IMR-90 (cell line): ENCODE measurements at places on chromosomes 16 and 17. TPM values are rescaled to one million over a fixed set of nuclear protein-coding genes. Genes with fewer than 3 reads are reported as not detected.
A peak's percentile ranks its signal among the peaks of the same experiment; 100 is the strongest.

RASD1 gene
- 0.54 and 1.1 TPM in 2 replicates for total RNA-seq

GRCh38 chr16:2426941-2427361 is 2.3 kb upstream of the CCNF start:
- H3K27ac ChIP-seq, result no peak overlapping the region
- H3K36me3 ChIP-seq, result no peaks in the 10 kb centered on the region
- H3K4me3 ChIP-seq, result no peak overlapping the region
- no peak for DNase-seq

DNA sequence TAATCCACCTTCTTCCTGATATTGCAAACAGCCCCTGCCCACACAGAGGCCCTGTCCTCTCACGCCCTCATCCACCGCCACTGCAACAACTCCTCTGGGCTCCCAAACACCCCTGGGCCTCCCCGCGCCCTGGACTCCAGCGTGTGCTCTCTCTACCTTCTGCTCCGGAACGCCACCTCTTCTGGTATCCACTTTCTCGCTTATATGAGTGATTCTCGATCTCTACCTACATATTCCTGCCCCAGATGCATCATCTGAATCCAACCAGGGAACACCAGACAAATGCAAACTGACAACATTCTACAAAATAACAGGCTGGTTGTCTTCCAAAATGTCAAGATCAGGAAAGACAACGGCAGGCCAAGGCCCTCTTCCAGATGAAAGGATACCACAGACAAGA is 19.0 kb downstream of the CAMKK1 start:
- no peak overlapping the region for H3K4me3 ChIP-seq
- H3K27me3 ChIP-seq, result no peaks in the 10 kb centered on the region
- H3K4me1 ChIP-seq, result no peaks in the 10 kb centered on the region
- no peak overlapping the region for H3K27ac ChIP-seq

DNA sequence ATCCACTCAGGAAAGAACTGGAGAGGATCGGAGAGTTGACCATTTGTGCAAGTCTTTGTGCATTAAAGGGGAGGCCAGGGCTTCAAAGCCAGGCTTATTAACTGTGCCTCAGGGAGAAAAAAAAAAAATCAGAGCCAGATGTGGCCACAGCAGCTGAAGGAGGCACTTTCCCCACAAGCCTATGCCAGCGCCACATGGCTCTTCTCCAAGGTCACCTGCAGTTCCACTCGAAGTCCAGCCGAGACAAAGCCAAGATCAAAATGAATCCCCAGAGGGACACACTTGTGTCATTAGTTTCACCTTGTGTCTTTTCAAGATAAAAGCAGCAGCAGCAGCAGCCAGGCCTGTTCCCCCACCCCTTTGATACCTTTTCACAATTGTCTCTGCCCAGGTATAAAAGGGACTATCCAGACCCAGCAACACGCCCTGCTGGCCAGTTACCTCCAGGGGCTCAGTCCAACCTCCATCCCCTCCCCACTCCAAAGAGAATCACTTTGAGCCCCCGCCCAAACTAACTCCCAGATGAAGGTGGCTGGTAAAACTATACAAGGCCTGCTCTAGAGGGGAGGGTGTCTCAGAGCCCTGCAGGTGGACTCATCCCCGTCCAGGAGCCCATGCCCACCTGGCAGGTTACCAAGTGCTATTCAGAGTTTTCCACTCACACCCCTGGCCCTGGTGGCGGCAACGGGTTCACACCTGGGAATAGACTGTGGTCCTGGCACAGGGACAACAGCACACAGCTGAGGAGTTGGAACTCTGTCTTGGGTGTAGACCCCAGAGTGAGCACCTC is 29.2 kb downstream of the AXIN2 start:
- H3K4me1 ChIP-seq, result peaks cover 26% of the 10 kb centered on the region
- no peaks in the 10 kb centered on the region for H3K27me3 ChIP-seq
- no peak for DNase-seq
- H3K27ac ChIP-seq, result peak overlapping the region; percentile 63; the same call in 1 of the 2 replicates
- H3K36me3 ChIP-seq, result peaks cover 24% of the 10 kb centered on the region; the same call in 1 of the 2 replicates

DNA sequence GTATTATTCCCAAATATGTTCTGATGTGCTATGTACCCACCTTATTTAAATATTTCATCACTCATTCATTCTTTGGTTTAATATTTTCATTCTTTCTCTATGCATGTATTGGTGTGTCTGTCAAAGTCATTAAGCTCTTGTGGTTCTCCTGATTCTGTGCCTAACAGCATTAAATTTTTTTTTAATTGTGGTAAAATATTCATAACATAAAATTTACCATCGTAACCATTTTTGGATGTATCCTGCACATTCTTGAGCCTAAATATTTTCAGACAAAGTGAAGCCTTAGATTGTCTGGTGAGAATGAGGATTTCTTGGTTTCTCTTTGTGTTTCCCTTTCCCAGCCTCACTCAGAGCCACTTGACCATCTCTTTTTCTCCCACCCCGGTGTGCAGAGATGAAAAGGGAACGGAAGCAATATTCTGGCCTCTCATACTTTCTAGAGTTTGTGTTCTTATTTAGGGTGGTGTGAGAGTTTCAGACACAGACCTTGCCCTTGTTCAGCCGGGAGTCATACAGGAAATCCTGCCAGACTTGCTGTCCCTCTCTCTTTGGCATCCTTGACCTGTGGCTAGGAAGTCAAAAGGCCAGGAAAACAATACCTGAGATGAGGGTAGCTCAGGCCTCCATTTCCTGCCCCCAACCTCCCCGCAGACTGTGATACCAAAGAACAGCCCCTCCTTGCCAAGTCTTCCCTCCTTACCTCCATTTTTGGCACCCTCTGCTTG is 4.9 kb downstream of the CCL5 start:
- no peaks in the 10 kb centered on the region for H3K4me1 ChIP-seq
- H3K36me3 ChIP-seq, result no peaks in the 10 kb centered on the region
- H3K27ac ChIP-seq, result no peak overlapping the region
- no peak for DNase-seq

SETD1A gene
- 0.54 and 0.56 TPM in 2 replicates for total RNA-seq

DNA sequence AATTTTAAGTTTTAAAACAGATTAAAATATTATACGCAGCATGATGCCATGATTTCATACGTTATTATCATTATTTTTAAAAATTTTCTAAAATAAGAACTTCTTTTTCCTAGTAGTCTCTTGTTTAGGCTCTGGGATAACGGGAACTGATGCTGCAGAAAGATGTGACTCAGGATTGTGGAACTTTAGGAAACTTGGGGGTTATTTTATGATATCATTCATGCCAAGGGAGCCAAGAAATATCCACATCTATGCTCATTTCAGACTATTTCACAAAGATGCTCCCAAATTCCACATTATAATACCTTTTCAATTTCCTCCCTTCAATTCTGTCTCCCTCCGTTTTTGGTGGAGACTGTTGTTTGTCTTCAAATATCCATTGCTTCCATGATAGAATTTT is 236.4 kb downstream of the HS3ST3A1 start:
- no peak overlapping the region for H3K27ac ChIP-seq
- peaks cover 3% of the 10 kb centered on the region; the same call in 1 of the 2 replicates for H3K4me1 ChIP-seq
- no peaks in the 10 kb centered on the region for H3K36me3 ChIP-seq
- H3K27me3 ChIP-seq, result no peaks in the 10 kb centered on the region

DNA sequence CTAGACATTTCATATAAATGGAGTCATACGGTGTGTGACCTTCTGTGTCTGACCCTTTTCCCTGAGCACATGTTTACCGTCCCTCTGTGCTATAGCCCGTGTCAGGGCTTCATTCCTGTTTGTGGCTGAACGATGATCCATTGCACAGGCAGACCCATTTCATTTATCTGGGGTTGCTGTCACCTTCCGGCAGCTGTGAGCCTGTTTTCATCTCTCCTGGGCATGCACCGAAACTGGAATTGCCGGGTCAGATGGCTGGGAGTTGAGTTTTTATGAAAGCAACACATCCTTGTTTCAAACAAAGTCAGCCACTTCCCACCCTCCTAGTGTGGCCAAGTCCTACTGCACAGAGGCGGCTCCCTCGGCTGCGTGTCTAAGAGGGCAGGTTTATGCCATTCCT is 25.5 kb downstream of the BAIAP2 start:
- DNase-seq, result no peak
- H3K4me3 ChIP-seq, result no peak overlapping the region

GRCh38 chr16:55222486-55222885 is 101.5 kb upstream of the IRX6 start:
- no peak overlapping the region for H3K4me3 ChIP-seq
- H3K4me1 ChIP-seq, result no peaks in the 10 kb centered on the region
- DNase-seq, result no peak

DNA sequence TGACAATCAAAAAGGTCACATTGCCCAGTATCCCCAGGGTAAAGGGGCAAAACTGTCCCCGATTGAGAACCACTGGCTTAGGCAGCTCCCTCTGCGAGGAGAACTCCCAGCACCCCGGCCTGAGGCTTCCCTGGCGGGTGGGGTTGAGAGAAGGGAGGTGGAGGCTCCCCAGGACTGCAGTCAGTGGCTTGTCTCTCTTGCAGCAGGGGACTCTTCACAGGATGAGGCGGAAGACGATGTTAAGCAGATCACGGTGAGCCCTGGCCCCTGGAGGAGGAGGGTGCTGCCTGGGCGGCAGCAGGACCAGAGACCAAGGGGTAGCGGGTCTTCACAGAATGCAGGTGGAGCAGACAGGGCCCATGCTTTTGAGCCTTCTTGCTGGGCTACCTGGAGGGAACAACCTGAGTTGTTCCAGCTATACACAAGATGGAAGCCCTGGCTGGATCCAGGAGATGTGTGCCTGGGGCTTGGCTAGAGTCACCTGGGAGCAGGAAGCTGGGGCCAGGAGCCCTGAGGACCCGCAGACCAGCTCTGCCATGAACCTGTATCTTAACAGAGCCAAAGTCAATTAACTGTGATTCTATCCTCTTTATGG is 16.8 kb downstream of the POLR3E start:
- no peak overlapping the region for H3K4me3 ChIP-seq
- no peak for DNase-seq
- H3K27me3 ChIP-seq, result no peaks in the 10 kb centered on the region
- H3K36me3 ChIP-seq, result peaks cover 55% of the 10 kb centered on the region

GRCh38 chr16:54072237-54072636 is 214.3 kb downstream of the IRX3 start:
- no peaks in the 10 kb centered on the region for H3K4me1 ChIP-seq
- H3K4me3 ChIP-seq, result no peak overlapping the region
- DNase-seq, result no peak

DNA sequence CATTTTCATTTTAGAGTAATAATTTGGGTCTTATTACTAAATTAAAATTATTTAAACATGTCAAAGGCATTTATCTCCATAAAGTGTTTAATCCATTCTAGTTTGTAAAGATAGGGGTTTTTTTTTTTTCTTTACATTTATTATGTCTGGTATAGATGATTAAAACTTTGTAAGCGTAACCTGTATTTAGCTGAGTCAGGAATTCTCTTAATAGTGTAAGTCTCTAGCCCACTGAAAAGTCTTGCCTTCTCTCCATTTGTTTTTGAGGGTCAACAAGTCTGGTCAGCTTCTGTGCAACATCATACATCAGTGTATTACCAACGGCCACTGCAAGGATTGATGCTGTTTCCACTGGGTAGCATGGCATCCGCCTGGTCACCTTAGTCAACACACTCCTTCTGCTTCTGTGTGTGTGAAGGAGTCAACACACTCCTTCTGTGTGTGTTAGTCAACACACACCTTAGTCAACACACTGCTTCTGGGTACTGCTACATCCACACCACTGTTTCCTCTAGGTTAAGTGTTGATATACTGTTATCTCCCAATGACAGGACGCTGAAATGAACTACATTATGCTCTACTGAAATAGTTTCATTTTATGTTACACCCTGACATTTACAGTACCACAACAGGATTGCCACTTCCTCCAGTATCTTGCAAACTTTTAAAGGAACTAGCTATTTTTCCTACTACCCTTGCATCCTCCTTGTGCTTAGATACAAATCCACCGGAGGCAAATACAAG is 37.3 kb upstream of the VWA3A start:
- no peak overlapping the region for H3K4me3 ChIP-seq
- peaks cover 1% of the 10 kb centered on the region; the same call in 1 of the 2 replicates for H3K36me3 ChIP-seq
- DNase-seq, result no peak
- no peaks in the 10 kb centered on the region for H3K4me1 ChIP-seq
- H3K27me3 ChIP-seq, result no peaks in the 10 kb centered on the region

MAPT gene
- under 0.01 and 0.18 TPM in 2 replicates for total RNA-seq

PRSS8 gene
- total RNA-seq, result not detected in 2 replicates

NXPH3 gene
- total RNA-seq, result 0.18 and 0.28 TPM in 2 replicates

CLEC10A gene
- not detected in 2 replicates for total RNA-seq

DNA sequence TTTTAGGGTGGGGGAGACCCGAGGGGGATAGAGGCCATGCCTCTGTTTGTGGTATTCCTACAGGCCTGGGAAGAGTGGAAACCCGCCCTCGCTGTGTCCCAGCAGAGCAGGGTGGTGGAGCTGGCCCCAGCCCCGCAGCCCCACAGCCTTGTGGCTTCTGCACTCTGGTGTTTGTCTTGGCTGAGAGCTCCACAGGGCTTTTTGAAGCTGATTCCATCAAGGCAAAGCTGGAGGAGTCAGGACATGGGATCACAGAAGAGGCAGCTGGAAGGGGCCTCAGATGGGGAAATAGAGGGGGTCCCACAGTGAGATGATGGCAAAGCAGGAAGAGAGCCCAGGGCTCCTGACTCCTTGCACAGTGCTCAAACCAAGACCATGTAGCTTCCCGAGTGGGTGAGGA is 5.0 kb upstream of the WFIKKN2 start:
- no peak overlapping the region for H3K4me3 ChIP-seq
- H3K4me1 ChIP-seq, result peaks cover 4% of the 10 kb centered on the region; the same call in 1 of the 2 replicates
- DNase-seq, result no peak
- H3K27me3 ChIP-seq, result peaks cover 9% of the 10 kb centered on the region; the same call in 1 of the 2 replicates

PDILT gene
- total RNA-seq, result not detected in 2 replicates

DNA sequence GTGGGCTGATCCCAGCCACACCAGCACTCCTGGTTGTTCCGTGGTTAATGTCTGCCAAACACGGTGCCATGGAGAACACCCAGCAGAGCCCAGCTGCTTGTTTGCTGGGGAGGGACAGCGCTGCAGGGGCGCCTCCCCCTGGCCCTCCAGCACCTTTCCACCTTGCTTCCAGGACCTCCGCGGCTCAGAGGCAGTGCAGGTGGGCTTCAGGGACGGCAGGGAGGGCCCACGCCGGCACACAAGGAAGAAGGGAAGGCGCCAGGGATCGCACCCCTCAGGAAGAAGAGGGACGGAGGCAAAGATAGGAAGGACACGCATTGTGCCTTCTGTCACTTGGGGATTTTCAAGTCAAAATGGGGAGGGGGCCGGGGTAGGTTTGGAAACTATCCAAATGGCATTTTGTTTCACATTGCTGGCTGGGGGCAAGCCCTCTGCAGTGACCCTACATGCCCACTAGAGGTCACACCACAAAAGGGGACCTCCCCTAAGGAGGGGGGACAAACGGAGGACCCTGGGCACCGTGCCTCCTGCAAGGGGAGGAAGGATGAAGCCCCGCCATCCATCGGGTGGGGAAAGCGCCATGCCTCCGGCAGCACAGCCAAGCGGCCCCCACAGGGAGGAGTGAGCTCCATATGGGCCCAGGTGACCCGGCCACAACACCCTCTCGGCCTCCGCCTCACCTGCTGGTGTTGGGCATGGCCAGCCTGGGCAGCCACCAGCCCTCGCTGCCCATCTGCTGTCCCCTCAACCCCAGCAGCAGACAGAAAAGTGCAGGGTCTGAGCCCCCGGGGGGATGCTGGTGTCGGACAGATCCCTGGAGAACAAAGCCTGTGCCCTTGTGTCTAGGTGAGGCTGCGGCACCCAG is 7.5 kb upstream of the C16orf95 start:
- peak; percentile 10 for DNase-seq
- no peak overlapping the region for H3K27ac ChIP-seq
- no peak overlapping the region for H3K4me3 ChIP-seq
- peaks cover 9% of the 10 kb centered on the region; the same call in 1 of the 2 replicates for H3K36me3 ChIP-seq
- peaks cover 6% of the 10 kb centered on the region; the same call in 1 of the 2 replicates for H3K4me1 ChIP-seq

GRB7 gene
- total RNA-seq, result under 0.01 and 0.18 TPM in 2 replicates
